ENCODE measurements at places on chromosomes 5 and 9.

- no peak for DNase-seq
These were observed 22.2 kb upstream of the IER5L start for GRCh38 chr9:129200255-129200654.

GRCh38 chr9:119398350-119398749 lies 29.1 kb upstream of the BRINP1 start:
- DNase-seq = no peak

- DNase-seq = no peak
These were observed 1.3 kb upstream of the FST start for GRCh38 chr5:53479045-53479589.

DNA sequence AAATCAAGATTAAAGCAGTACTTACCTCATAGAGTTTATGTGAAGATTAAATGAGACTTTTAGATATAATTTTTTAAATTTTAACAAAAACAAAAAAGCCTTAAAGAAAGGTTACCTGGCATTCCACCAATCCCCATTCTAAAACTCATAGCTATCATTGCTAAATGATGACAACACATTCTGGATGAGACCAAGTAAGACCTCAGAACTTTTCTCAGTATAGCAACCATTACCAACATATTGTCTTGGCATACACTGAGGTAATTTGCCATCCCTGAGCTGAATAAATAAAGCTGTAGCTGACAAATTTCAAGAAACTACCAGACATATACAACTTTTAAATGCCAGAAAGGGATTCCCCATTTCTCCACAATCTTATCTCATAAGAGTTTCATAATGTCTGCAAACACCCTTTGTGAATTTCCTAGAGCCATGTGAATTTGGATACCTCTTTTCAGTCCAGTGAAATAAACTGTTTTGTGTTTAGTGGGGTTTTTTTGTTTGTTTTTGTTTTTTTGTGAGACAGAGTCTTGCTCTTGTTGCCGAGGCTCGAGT lies 29.5 kb downstream of the RANBP3L start:
- DNase-seq = no peak

GRCh38 chr5:1135696-1136525 lies 24.0 kb upstream of the SLC12A7 start:
- DNase-seq = no peak

DNA sequence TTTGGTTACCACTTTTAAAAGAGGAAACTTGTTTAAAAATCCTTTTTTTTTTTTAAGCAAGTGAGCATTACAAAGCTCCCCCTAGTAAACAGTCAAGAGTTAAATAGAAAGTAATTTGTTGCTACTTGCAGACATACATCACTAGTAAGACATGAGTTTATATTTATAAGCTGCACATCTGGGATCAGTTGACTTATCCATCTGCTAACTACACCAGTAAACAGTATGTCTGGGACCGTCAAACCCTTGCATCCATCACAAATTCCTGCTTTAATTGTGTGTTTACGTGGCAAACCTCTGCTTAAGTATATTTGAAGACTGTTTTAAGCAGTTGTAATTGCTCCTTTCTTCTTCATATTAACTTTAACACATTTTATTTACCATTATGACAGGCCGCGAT lies 146.8 kb downstream of the EBF1 start:
- DNase-seq = no peak

DNA sequence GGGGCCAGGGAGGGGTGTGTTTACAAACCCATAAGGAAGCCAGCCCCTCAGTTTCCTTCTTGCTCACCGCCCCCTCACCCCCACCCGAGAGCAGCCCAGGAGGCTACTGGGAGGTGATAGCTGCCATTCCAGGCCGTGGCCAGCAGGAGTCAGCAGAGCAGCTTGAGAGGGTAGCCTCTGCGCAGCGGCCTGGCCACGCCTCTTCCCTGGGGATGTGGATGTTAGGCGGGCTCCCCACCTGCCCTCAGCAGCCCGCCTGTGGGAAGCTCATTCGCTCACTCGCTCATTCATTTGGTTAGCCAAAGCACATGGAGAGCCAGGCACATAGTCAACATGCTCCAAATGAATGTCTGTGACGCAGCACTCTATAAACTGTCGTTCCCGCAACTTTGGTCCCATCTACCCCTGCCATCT lies 6.1 kb upstream of the DPM2 start:
- DNase-seq = peak; percentile 77

DNA sequence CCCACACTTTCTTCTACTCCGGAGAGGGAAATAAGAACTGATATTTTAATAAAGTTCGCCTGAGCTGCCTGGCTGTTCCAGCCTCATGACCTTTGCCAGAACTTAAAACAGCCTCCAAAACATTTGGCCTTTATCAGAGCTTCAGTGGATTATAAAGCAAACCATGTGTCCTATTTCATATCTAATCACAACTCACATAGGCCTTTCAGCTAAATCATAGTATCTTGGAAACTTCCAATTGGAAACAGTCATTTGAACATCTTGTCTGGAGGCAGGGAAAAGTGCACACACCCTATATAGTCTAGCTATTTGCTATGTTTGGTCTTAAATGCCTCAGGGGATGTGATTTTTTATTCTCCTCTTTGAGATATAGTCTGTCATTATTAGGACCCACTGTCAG lies 46.0 kb upstream of the FREM1 start:
- no peak for DNase-seq

Measured in CD4-positive, alpha-beta T cell treated with Interferon gamma for 1 hour (primary cell).